ENCODE measurements at places on chromosomes 3 and 15. TPM values are rescaled to one million over a fixed set of nuclear protein-coding genes. Genes with fewer than 3 reads are reported as not detected.

Gene CYFIP1
- 97.9 TPM for total RNA-seq

Gene SNRPA1
- total RNA-seq: 44.3 TPM

Gene CCK
- not detected for total RNA-seq

Gene WDR93
- 0.80 TPM for total RNA-seq

Gene ZPLD1
- total RNA-seq: not detected

Gene SLCO2A1
- total RNA-seq: 7.5 TPM

Gene MITF
- total RNA-seq: 23.3 TPM

Gene CPA3
- total RNA-seq: 10.1 TPM

Gene PIGZ
- total RNA-seq: 10.5 TPM

Gene KPNA4
- total RNA-seq: 35.6 TPM

Gene PGBD4
- total RNA-seq: 1.6 TPM

Gene REC114
- not detected for total RNA-seq

Gene NME9
- total RNA-seq: 0.98 TPM

Gene EXD1
- total RNA-seq: not detected

Gene ZWILCH
- 7.6 TPM for total RNA-seq

Gene FANCD2OS
- total RNA-seq: not detected

Gene IQCF2
- total RNA-seq: not detected

Gene EPHA3
- 1.0 TPM for total RNA-seq

Gene SLC51B
- not detected for total RNA-seq

Gene RSRC1
- 53.1 TPM for total RNA-seq

Gene PYGO1
- 4.9 TPM for total RNA-seq

Gene GABRR3
- not detected for total RNA-seq

Gene ATP10A
- total RNA-seq: 6.4 TPM

Gene GRIP2
- total RNA-seq: 0.16 TPM

Gene EOGT
- 71.7 TPM for total RNA-seq

Gene PLA2G4E
- not detected for total RNA-seq

Gene PIF1
- 1.3 TPM for total RNA-seq

Gene MORC1
- total RNA-seq: not detected

Gene NEK10
- 246 TPM for total RNA-seq

Gene SECISBP2L
- 62.3 TPM for total RNA-seq

Gene ERC2
- total RNA-seq: 7.3 TPM

Gene PLCD1
- 17.0 TPM for total RNA-seq

Gene DNASE1L3
- total RNA-seq: 9.2 TPM

Gene LDHAL6B
- total RNA-seq: not detected
